Memory B cell (primary cell): ENCODE measurements at places on chromosomes 13 and 19.

GRCh38 chr19:28987177-28987576 lies 225.8 kb downstream of the UQCRFS1 start:
- DNase-seq, result no peak

DNA sequence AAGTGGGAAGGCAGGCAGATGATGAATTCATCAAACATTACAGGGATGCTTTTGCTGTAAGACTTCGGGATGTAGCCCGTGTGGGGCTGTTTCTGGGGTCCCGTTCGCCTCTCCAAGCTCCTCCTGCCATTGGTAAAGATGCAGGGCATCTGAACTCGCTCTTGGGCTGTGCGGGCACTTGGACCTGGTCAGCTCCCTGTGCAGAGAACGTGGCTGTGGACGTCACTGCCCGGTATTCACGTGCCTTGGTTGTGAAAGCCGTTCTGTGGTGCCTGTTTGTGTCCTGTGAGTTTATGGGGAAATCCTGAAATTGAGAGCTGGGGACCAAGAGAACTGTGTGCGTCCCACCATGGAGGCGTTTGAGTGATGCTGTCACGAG lies 5.4 kb downstream of the TFDP1 start:
- no peak for DNase-seq

DNA sequence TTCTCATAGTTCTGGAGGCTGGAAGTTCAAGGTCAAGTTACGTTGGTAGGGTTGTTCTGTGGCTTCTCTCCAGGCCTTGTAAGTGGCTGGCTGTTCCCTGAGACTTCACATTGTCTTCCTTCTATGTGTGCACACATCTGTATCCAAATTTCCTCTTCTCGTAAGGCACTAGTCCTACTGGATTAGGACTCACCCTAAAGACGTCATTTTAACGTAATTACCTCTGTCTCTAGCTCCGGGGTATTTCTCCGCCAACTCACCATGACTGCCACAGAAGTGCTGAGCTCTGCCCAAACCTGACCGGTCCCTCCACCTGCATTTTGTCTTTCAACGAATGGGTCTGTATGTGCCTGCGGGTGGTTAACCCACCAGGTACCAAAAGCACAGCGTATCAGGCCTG lies 8.7 kb upstream of the SYDE1 start:
- DNase-seq, result no peak

DNA sequence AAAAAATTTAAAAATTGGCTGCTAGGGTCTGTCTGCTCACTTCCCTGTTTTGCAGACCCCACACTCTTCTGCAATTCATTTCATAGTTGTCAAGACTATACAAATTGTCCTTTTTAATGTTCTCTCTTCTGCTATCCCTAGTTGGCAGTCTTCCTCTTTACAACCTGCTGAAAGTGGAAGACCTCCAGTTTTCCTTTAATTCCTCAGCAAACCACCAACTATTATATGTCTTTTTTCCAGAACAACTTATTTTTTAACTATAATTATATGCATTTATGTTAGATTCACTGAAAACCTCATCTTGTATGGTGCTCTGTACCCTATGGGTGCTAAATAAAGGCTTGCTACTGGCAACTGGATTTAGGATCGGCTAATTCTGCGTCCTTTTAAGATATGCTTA lies 1.1 kb upstream of the PHF11 start:
- DNase-seq, result no peak

DNA sequence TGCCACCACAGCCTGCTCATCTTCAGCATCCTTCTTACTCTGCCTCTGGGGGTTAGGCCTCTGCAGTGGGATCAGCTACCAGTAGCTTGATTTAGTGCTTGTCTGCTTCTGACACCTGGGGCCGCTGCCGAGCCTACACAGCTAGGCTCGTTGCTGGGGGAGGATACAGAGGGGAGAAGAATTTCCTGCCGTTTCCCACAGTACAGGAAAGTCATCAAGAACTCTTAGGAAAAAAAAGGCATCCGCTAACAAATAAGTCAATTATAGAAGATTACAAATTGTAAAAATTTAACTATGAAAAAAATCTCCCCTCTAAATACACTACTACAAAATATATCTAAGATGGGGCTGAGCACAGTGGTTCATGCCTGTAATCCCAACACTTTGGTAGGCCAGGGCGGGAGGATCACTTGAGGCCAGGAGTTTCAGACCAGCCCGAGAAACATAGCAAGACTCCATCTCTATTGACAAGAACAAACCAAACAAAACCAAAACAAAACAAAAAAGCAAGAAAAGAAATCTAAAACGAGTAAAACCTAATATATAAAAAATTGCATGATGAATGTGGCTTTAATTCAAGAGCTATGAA lies 26.7 kb downstream of the LATS2 start:
- no peak for DNase-seq

DNA sequence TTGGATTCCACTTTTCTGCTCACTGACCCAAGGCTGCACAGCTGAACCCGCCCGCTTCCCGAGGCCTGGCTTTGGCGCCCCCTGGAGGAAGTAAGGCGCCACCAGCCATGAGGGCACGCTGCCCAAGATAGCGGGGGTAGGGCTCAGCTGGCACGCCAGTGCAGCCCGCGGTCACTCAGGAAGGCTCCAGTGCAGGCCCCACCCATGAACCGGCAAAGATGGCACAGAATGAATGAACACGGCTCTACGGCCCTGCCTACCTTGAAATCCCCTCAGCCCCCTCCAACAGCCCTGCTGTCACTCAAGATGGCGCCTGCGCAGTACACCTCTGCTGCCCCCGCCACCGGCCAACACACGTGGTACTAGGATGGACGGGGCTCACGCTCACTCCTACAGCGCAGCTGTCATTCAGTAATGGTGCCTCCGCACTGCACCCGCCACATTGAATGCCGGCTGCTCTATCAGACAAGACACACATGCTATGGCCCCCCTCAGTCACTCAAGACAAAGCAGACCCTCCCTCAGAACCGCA lies 3.0 kb downstream of the PEG3 start:
- no peak for DNase-seq

- DNase-seq, result no peak
Measured at GRCh38 chr19:2154587-2155075, 3.3 kb upstream of the AP3D1 start.

GRCh38 chr13:79393564-79394249 lies 12.3 kb downstream of the RBM26 start:
- peak; percentile 85 for DNase-seq

GRCh38 chr19:3413796-3414327 lies 47.5 kb downstream of the NFIC start:
- DNase-seq, result no peak

GRCh38 chr13:30978981-30979956 lies 46.8 kb downstream of the TEX26 start:
- DNase-seq, result no peak

DNA sequence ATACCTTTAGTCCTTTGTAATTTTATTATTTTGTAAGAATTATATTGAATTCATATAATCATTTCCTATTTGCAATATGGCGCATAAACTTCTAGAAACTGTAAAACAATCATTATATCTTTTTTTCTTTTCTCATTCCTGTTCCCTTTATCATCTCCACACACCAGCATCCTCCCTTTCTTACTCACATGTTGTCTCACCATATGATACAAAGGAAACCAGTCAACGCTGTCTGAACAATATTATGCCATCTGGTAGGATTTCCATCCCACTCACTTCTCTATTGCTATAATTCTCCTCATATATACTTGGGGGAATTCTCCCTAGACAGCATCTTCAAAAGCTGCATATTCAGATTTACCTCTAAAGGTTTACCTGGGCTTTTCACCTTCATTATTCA lies 389.8 kb downstream of the NDFIP2 start:
- no peak for DNase-seq

GRCh38 chr19:38737281-38737865 lies 6.9 kb downstream of the CAPN12 start:
- no peak for DNase-seq

DNA sequence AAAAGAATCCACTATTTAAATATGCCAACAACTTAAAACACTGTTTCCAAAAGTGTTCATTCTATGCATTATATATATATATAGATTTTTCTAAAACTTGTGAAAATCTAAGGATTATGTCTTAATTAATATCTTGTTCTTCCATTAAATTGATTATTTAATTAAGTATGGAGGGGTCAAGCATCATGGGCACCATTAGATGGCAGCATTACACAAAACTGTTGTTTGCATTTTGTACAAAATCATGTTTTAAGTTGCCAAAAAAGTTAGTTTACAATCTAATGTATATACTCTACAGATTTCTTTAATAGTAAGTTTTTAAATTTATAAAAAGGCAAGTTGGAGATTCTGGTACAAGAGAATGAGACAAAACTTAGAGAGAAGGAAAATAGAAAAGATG lies 213.2 kb upstream of the EDNRB start:
- DNase-seq, result no peak

DNA sequence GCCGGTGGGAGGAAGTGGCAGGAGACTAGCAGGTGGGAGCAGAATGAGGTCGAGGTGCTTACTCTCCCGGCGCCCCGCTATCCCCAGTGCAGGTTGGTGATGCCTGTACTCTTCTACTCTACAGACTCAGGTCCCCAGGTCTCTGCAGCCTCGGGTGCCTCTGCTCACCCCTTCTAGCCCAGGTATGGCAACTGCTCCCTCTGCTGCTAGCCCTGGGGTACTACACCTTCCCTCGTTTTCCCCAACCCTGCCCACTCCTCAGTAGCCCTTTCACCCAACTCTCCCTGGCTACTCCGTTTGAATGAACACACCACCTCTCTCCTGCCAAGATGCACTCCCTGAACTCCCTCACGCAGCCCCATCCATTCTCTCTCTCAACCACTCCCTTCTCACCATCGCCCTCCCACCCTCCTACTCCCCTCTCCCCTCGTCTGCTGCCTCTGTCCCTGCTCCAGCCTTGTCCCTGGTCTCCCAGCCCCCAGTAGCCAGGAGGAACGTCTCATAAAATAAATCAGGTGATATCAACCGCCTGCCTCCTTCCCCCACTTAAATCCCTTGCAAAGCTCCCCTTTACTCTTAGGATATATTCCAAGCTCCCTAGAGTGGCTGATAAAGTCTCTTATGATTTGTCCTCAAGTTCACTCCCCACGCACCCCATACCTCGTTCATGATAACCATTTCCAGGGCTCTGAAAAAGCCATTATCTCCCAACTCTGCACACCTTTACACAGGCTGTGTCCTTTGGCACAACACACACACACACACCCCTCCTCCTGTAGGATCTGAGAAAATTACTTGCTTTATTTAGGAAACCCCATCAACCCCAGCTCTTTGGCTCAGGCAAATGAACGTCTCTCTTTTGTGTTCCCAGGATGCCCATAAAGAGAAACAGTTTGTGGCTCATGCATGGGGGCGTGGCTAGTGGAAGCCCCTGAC lies 8.2 kb upstream of the MEIS3 start:
- DNase-seq, result peak; percentile 59

GRCh38 chr19:35055715-35056179 lies 14.2 kb downstream of the HPN start:
- no peak for DNase-seq

GRCh38 chr13:30792285-30793000 lies 57.1 kb downstream of the ALOX5AP start:
- DNase-seq, result no peak

GRCh38 chr19:46823049-46823448 lies 27.6 kb downstream of the AP2S1 start:
- no peak for DNase-seq

GRCh38 chr13:86689911-86690310 lies 890.7 kb upstream of the SLITRK6 start:
- DNase-seq, result no peak

DNA sequence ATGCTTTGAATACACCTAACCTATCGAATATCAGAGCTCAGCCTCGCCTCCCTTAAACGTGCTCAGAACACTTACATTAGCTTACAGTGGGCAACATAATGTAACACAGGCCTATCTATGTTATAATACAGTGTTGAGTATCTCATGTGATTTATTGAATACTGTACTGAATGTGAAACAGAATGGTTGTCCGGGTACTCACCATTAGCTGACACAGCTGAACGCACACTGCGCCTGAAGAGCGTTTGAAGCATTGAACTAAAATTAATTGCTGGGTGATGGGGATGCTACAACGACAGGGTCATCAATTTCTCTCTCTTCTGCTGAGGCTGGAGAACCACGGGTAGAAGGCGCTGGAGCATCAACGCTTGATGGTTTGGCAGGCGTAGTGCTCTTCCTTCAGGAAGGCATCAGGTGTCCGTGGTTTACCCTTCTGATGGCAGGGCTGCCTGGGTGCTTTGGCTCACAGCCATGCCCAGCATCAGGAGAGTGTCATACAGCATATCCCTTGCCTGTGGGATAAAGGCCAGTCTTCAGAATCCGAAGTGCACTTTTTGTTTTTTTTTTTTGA lies 46.9 kb upstream of the UBE2L5 start:
- DNase-seq, result no peak

- DNase-seq, result no peak
Measured at GRCh38 chr19:38287604-38288003, 16.4 kb upstream of the C19orf33 start.

GRCh38 chr13:25702386-25702785 lies 330.6 kb downstream of the ATP8A2 start:
- no peak for DNase-seq

- no peak for DNase-seq
Measured at GRCh38 chr13:75506018-75506417, 24.0 kb upstream of the TBC1D4 start.

- DNase-seq, result no peak
Measured at GRCh38 chr19:29467824-29468401, 57.9 kb upstream of the VSTM2B start.

DNA sequence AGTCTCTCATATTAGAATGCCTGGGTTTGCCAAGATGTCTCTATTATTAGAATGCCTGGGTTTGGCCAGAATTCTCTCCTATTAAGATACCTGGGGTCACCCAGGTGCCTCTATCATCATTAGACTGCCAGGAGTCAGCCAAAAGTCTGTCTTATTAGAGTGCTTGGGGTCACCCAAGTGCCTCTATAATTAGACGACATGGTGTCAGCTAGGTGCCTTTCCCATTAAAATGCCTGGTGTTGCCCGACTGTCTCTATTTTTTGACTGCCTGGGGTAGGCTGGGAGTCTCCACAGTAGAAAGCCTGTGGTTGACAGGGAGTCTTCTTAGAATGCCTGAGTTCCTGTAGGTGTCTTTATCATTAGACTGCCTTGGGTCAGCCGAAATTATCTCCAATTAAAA lies 1536.6 kb downstream of the UQCRFS1 start:
- DNase-seq, result no peak

DNA sequence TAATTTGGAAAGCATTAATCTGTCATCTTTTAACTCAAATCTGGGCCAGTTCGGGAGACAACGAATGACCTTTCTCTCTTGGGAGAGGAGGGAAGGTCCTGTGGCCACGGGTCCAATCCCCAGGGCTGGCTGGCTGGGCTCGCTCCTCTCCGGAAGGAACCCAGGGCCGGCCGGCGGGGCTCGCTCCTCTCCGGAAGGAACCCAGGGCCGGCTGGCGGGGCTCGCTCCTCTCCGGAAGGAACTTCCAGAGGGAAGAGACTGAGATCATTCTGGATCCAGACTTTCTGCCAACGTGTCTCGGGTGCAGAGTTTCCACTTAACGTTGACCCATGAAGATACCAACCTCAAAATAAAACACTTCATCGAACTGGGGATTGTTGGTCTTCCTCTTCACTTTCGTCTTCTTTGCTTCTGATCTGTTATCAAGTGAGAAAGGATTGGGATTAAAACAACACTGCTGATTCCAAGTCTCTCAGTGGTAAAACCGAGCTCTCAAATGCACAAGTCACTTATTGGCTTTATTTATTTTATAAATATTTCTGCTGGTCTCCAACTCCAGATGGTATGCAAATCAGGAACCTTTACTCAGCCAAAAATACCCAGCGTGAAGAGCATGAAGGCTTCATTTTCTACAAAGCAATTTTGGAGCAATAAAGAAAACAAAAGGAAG lies 53.3 kb upstream of the C13orf46 start:
- DNase-seq, result no peak

GRCh38 chr13:88136098-88136790 lies 465.1 kb downstream of the SLITRK5 start:
- no peak for DNase-seq

GRCh38 chr13:28533125-28533436 lies 38.2 kb upstream of the FLT1 start:
- DNase-seq, result no peak
